ENCODE measurements at places on chromosomes 6 and 20.

- DNase-seq: no peak
Measured at GRCh38 chr6:674406-674805, 17.5 kb upstream of the HUS1B start.

DNA sequence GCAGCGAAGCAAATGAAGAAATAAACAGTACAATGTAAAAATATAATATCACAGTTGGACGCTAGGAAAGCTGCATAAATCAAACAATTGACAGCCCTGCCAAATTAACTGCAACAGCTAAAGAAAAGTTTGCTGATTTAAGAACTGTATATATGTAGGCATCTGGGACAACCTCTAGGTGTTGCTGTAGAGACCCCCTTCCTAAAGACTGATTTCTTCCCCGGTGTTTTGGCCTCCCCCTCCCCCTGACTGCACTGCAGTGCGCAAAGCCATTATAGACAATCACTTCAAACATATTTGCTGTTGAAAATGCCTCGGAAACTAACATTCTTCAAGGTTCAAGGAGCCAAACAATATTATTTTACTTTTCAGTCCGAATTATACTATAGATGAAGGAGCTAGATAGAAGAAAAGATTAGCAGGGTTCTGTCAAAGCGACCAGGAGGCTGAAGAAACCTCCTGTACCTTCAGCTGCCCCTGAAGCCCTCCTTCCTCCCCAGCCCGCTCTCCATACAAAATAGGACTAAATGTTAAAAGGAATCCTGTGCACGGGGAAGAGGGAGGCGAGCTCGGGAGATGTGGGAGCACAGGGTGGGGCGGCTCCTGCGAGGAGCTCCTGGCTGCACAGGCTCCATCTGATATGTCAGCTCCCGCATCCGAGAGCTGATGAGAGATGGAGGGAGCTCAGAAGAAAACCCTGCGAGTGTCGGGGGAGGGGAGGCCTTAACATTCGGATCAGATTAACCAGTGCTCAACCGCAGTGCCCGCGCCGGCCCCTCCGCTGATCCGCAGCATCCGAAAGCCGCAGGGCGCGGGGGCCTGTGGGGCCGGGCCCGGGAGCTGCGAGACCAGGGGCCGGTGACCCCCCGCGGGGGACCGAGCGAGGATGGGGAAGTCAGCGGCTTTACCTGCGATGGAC lies 822 bp downstream of the ELOVL4 start:
- peak; percentile 55 for DNase-seq

GRCh38 chr6:81694855-81695254 lies 57.6 kb downstream of the TENT5A start:
- no peak for DNase-seq

DNA sequence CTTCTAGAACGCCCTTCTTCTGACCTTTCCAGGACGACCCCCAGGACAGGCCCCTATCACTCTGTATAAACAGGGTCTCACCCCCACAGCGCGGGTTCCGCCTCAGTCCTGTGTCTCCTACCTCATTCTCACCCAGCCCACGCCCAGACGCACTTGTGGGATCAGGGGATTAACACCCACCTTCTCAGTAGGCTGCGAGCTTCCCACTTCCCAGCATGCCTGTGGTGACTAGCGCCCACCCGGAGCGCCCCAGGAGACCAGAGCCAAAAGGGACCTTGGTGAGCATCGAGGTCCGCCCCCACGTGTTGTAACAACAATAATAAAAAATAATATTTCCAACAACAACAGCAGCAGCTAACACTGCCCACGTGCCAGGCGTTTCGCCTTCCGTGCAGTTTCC lies 40.9 kb upstream of the NOL4L start:
- no peak for DNase-seq

GRCh38 chr20:63533871-63534393 lies 3.2 kb downstream of the PTK6 start:
- DNase-seq: no peak

GRCh38 chr6:143180826-143181225 lies 120.1 kb downstream of the AIG1 start:
- DNase-seq: no peak

DNA sequence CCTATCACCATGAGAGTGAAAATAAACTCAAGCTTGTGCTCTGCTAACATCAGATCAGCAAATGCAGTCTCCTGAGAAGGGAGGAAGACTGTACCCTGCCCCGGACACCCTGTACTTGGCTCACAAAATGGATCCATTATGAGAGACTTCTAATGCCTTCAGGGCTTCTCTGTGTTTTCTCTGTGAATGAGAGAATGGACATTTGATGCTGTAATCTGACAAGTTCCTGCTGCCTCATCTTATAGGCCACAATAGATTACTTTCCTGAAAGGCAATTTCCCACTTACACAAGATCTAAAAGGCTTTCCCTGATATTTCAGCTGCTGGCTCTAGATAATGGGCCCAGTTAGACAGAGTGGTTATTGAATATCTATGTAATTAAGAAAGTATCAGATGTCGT lies 117.2 kb downstream of the OTOR start:
- DNase-seq: no peak

DNA sequence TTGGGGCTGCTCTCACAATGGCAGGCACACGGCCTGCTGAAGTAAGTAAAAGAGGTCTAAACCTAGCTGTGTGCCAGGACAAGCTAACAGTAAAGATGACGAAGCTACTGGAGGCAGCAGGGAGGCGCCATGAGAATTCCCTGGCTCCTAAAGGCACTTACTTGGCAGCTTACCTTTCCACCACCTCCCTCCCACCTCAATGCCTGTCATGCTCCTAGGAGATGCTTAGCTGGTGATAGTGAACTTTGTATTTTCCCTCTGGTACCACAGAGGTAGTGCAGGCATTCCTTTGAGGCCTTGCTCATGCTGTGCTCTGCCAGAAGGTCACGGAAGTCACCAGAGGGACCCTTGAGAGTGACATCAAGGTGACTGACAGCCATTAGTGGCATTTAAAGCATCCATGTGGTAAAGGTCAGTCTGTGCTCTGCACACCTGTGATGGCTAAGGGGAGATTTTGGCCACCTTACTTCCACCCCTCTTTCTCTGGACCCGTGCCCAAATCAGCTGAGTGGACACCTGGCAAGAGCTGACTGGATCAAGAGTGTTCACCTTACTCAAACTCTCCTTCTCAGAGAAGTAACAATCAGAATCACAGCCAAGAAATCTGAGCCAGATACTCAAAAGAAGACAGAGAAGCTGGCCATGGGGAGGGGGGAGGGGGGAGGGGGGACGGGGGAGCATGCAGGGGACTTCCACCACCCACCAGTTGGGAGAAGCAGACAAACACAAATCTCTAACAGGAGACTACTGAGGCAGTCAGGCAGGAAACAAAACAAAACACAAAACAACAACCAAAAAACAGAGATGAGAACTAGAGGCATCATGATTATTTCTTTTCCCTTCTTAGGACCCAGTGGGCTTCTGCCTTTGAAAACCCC lies 2.9 kb downstream of the FKBP1A start:
- no peak for DNase-seq

DNA sequence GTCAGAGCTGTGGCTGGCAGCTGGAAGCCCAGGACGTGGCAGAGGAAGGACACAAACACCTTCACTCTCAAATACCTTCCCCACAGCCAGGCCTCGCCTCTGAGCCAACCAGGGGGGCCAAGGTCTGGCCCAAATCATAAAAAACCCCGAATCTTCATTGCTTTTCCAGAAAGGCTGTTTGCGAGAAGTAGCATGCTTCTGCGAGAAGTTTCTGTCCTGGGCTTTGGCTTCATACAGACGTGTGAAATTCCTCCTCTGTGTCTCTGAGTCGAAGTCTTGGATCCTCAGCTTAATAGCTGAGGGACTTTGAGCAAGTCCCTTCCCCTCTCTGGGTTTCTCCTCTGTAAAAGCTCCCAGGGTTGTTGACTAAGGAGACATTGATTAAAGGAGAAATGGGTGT lies 63.0 kb downstream of the CHMP4B start:
- DNase-seq: no peak

DNA sequence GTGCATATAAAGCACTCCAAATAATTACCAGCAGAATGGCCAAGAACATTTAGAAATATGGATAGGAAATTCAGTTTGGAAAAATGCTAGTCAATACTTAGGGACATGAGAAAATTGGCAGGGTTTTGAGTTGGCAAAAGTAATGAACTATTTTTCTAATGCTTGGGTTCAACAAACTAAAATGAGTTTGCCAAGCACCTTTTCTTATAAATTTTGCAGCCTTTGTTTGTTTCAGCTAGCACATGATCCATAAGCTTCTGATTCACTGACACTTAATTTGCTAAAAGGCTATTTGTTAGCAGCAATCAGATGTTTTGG lies 324.8 kb downstream of the QKI start:
- DNase-seq: no peak

- DNase-seq: no peak
Measured at GRCh38 chr6:3847521-3847920, 1.7 kb upstream of the FAM50B start.

DNA sequence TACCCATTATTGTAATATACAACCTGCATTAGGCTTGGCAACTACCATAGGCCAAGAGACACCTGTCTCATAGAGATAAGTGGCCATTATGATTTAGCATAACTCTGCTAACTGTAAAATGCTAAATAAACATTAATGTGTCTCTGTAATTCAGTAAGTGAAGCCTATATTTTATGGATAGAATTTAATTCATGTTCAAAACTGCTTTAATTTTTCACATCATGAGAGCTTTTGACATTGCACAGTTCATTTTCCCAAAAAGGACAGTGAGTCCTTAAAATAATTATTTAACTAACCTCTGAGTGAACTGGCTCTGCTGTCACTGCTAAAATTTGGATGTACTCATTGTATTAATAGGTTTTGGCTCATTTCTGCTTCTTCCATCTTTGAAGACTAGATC lies 41.4 kb upstream of the TMX4 start:
- DNase-seq: no peak

DNA sequence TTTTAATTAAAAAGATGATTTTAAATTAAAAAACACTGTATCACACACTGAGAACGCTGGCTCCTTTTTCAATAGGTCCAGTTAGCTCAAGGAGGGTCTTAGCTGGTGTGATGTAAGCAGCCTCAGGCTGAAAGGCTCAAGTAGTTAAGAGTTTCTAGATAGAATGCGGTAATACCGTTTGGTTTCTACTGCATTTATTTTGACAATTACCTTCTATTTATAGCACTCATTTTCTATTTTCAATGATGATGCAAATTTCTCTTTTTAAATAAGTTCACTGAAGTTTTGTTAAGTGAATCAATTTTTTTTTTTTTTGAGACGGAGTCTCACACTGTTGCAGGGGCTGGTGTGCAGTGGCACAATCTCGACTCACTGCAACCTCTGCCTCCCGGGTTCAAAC lies 87.1 kb downstream of the PREX1 start:
- DNase-seq: no peak

GRCh38 chr6:143743301-143744166 lies 65.8 kb downstream of the PHACTR2 start:
- no peak for DNase-seq

DNA sequence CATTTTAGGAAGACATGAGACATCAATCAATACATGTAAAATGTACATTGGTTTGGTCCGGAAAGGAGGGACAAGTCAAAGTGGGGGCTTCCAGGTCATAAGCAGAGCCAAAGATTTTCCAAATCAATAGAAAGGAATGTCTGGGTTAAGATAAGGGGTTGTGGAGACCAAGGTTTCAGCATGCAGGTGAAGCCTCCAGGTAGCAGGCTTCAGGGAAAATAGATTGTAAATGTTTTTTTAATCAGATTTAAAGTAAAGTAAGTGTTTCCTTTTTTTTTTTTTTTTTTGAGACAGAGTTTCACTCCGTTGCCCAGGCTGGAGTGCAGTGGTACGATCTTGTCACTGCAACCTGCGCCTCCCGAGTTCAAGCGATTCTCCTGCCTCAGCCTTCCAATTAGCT lies 16.8 kb upstream of the SERPINB9 start:
- DNase-seq: no peak

DNA sequence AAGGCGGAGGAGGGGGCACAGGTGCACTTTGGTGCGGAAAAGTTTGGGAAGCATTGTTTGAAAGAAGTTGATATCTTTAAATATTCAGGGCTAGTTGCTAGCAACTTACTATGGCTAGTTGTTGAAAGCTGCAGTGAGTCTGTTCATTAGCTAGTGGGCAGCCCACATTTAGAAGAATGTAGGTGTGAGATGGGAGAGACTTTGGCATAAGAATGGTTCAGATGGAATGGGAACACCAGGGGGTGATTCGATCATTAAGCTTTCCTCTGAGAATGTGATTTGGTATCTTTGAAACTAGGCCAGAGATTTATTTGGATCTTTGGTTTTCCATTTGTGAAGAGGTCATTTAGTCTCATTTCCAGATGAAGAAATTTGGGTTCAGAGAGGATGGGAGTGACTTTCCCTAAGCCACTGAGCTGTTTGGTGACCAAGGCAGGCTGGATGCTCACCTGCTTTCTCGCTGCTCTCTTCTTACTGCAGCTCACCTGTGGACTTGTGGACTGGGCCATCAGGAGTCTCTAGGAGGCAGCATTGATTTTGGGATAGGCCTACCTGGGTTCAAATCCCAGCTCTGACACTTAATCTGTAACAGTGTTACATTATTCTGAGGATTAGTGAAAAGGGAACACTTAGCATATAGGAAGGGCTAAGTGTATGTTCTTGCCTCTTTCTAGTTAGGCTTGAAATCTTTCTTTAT lies 62.9 kb downstream of the CARMIL1 start:
- DNase-seq: no peak

GRCh38 chr6:55541024-55541423 lies 38.0 kb downstream of the HMGCLL1 start:
- no peak for DNase-seq

DNA sequence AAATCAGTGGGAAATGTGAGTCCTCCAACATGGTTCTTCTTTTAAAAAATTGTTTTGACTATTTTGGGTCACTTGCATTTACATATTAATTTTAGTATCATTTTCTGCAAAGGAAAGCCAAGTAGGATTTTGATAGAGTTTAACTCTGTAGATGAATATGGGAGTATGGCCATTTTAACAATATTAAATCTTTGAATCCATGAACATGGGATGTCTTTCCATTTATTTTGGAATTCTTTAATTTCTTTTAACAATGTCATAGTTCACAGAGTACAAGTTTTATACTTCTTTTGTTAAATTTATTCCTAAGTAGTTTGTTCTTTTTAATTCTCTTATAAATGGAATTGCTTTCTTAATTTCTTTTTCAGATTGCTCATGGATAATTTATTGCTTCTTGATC lies 56.5 kb upstream of the ARMC2 start:
- no peak for DNase-seq

- no peak for DNase-seq
Measured at GRCh38 chr6:16883414-16883813, 122.2 kb upstream of the ATXN1 start.

DNA sequence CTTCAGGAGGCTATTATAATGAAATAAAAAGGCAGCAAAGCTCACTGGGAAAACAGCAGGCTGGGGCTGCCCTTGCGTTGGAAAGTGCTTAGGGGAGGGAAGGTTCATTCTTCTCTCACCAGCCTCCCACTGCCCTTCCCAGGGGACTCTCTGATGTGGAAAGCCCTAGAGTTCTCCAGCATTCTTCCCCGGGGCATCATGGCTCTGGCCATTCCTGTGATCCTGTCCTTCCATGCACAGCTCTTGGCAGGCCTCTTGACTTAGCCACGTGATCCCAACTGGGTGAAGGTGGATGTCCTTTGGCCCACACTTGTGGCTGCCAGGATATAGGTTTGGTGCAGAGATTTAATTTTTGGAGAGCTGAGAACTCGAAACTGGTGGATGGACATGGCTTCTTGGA lies 58.0 kb upstream of the ZNF831 start:
- DNase-seq: no peak

GRCh38 chr20:40744818-40745175 lies 55.8 kb upstream of the MAFB start:
- no peak for DNase-seq

Data from activated CD8-positive, alpha-beta memory T cell treated with anti-CD3 and anti-CD28 coated beads, Interleukin-2, amount 50 U/mL, for 48 hours (primary cell).